GM20000 (cell line): ENCODE measurements at places on chromosomes 6 and 20.

DNA sequence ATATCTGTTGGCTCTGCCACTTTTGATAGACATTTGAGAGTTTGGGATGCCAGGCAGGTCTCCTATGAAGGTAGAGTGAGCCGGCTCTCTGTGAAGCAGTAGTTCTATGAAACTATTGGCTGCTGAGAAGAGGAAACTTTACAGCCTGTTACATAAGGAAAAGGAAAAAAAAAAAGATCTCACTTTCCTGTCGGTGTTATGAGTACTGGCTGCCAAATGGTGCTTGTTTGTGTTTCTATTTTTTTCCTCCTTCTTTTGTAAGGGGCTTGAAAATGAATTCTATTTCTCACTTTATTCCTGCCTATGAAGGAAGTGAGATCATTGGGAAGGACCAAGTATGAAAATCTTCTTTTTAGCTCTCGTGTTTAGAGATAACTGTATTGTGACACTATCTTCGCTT lies 73.1 kb upstream of the CLDN20 start:
- no peak for DNase-seq

DNA sequence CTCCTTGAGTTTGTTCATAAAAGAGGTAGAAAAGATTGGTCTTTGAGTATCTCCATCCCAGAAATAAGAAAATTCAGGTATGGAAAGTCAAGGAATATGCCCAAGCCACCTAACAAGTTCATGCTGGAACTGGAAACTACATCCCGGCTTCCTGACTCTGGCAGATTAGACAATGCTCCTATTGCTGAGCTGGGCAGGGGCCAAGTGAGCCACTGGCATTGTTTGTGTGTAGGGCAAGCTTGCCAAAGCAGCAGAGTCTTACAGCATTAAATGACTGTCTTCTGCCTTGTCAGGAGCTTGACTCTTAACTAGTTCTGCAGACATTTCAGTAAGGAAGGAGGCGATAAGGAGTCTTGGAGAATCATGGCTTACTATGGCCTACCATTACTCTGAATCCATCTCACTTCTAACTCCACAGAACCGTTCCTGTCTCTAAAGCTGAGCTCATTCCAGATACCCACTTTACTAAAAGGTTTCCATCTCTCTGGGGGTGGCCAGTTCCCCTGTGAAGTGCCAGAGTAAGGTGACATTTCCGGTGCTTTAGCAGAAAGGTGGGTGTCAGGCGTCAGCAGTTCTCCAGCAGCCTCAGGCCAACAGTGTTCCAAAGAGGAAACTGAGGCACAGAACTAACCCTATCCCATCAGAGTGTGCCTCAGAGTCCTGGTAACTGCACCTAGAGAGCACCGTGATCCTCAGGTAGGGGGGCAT lies 30.1 kb downstream of the PRDM1 start:
- no peak for DNase-seq

- DNase-seq: peak; percentile 21
Observed at GRCh38 chr6:25042036-25042521, 106.3 kb upstream of the RIPOR2 start.

GRCh38 chr6:67219346-67219745 lies 1415.7 kb upstream of the ADGRB3 start:
- DNase-seq: no peak

- no peak for DNase-seq
Observed at GRCh38 chr6:110140650-110141049, 38.8 kb downstream of the WASF1 start.

GRCh38 chr6:149052350-149053106 lies 265.0 kb upstream of the TAB2 start:
- no peak for DNase-seq

- DNase-seq: no peak
Observed at GRCh38 chr6:143961886-143962878, 45.9 kb downstream of the PLAGL1 start.

GRCh38 chr6:82363428-82364086 lies at the start of gene TPBG:
Gene TPBG (plus strand): TSS chr6:82363817. CDS start chr6:82364962, 1,145 bp downstream.
- DNase-seq: peak; percentile 56

DNA sequence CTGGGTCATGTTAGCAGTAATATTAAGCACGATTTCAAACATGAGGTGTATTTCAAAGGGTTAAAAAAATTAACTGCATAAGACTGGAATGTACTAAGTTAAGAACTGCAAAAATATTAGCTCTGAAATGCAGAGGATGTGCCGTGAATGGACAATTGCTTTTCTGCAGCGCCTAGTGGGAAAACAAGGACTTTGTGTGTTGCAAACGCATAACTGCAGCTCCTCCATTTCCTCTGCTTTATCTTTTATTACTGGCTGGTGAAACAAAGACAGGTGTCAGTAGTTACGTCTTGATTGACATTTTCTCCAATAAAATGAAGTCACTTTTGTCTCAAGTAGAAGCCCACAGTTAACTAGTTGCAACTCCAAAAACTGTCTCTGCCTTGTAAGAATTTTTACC lies 1.7 kb downstream of the PDE7B start:
- no peak for DNase-seq

GRCh38 chr6:111842271-111842822 lies 30.9 kb downstream of the FYN start:
- DNase-seq: no peak

- no peak for DNase-seq
Observed at GRCh38 chr6:39319621-39320362, 2.7 kb downstream of the KCNK16 start.

DNA sequence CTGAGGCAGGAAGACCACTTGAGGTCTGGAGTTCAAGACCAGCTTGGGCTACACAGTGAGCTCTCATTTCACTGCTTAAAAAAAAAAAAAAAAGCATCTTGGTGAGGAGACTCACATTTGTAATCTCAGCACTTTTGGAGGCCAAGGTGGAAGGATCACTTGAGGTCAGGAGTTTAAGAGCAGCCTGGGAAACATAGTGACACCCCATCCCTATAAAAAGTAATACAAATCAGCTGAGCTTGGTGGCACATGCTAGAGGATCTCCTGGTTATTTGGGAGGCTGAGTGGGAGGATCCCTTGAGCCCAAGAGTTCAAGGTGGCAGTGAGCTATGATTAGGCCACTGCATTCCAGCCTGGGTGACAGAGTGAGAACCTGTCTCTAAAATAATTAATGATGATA lies 29.4 kb upstream of the SYNCRIP start:
- no peak for DNase-seq

- DNase-seq: no peak
Observed at GRCh38 chr6:150354754-150355571, 13.8 kb upstream of the IYD start.

- no peak for DNase-seq
Observed at GRCh38 chr6:122476131-122476530, 4.5 kb upstream of the SERINC1 start.

DNA sequence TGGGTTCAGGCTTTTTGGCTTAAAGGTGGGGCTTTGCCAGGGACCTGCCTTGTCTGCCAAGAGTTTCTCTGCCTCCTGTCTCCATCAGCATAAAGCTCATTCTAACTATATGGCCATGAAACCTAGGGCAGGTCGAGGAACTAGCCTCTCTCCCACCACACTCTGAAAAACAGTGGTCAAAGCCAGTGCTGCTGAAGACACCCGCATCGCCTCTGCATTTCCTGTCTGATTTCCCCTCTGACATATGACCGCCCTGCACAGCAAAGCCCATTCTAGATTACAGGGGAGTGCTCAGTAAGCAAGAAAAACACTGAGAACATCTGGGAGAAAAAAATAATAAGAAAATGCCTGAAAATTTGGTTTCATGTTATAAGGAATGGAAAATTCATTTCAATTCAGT lies 573.6 kb downstream of the PRKN start:
- DNase-seq: no peak

GRCh38 chr6:73867411-73867810 lies 171.4 kb downstream of the CD109 start:
- no peak for DNase-seq

DNA sequence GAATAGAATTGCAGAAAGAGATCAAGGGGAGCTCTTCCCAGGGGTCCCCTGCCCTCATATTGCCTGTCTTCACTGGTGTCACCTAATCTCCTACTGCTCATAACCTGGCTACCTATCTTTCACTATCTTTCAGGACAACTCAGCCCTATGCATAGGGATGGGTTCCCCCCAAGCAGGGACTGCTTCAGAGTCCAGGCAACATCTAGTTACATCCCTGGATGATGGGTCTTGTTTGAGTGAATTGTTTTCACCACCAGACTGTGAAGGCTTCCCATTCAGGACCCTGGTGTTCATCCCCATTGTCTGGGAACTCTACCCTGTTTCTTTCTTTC lies 850 bp upstream of the HECA start:
- no peak for DNase-seq

GRCh38 chr6:83365931-83366330 lies 64.9 kb downstream of the ME1 start:
- DNase-seq: no peak

GRCh38 chr6:56692523-56693245 lies 50.0 kb upstream of the DST start:
- DNase-seq: no peak

GRCh38 chr6:107811591-107812218 lies 12.4 kb downstream of the SCML4 start:
- no peak for DNase-seq

- DNase-seq: no peak
Observed at GRCh38 chr6:140567466-140567865, 1193.0 kb upstream of the CITED2 start.

GRCh38 chr20:34691838-34692237 lies 12.3 kb upstream of the TP53INP2 start:
- DNase-seq: no peak

DNA sequence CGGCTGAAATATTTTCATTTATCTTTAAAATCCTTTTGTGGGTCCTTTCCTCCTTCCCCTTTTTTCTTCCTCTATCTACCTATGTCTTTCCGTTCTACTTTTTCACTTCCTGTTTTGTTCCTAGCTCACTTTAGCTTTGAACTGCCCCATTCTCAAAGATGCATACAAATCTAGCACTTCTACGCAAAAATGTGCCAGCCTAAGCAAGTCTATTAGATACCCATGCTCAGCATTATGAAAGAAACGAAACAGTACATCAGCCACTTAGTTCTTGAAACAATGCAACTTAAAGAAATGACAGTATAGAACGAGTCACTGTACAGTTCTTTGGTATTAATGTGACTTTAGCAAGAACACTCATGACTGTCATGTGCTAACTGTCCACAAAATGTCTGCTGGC lies 47.3 kb upstream of the MARCKS start:
- DNase-seq: peak; percentile 32

DNA sequence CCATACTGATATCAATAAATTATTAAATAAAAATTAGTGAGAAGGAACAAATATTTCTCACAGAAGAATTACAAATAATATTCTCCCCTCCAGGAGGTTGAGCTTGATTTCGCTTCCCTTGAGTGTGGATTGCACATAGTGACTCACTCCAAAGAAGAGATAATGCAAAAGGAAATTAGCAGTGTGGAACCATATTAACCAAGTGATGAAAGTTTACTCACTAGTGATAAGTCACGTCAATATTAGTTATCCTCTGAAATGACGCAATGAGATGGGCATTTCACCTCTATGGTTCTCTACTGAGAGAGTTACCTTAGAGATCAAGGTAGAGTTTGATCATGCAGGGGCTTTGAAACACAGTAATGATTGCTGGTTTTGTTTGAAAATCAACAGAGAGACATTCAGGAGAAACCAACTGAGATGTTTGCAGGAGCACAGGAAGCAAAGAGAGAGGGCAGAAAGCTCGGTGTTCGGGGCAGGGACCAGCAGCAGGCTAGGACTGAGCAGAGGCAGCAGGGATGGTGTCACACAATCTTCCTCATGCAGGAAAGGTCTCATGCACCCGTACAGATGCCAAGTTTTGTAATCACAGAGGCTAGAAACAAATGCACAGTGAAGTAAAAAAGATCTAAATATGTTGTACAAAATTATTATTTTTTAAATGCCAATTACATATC lies 634.5 kb downstream of the QKI start:
- no peak for DNase-seq

- no peak for DNase-seq
Observed at GRCh38 chr6:47579040-47579439, 101.5 kb downstream of the CD2AP start.

- DNase-seq: peak; percentile 56
Observed at GRCh38 chr6:127119102-127120022, 891 bp downstream of the RSPO3 start.

DNA sequence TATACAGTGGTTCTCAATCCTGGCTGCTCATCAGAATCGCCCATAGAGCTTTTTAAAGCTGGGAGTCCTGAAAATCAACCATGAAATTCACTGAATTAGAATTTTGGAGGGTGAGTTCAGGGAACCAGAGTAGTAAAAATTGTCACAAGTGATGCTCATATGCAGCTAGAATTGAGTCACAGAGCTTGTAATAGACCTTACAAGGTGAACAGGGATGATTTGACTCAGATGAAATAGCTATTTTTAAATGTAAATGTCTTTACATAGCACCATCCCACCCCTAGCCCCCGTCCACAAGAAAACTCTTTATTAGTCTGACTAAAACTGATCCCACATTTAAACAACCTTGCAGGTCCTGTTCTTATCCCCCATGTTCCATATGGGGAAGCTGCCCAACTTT lies 531.7 kb downstream of the LMBRD1 start:
- DNase-seq: no peak

GRCh38 chr6:47650553-47651432 lies 47.6 kb upstream of the ADGRF4 start:
- DNase-seq: no peak

DNA sequence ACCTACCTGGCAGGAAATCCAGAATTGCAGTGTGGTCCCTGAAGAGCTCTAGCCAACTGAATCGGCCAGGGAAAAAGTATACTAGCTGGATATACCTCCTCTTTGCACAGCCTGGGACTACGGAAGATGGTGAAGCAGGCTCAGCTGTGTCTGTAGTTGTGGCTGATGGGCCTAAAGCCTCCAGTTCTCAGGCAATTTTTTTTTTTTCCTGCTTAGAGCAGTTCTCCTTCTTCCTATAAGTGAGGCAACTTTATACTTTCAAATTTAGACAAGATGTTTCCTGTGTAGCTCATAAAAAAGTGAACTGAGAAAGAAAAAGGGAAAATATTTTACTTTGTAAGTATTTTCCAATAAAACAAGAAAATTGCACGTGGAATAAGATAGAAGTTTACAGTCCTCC lies 172.9 kb downstream of the CARMIL1 start:
- no peak for DNase-seq

GRCh38 chr20:57001126-57001767 lies 265.2 kb downstream of the BMP7 start:
- DNase-seq: no peak

DNA sequence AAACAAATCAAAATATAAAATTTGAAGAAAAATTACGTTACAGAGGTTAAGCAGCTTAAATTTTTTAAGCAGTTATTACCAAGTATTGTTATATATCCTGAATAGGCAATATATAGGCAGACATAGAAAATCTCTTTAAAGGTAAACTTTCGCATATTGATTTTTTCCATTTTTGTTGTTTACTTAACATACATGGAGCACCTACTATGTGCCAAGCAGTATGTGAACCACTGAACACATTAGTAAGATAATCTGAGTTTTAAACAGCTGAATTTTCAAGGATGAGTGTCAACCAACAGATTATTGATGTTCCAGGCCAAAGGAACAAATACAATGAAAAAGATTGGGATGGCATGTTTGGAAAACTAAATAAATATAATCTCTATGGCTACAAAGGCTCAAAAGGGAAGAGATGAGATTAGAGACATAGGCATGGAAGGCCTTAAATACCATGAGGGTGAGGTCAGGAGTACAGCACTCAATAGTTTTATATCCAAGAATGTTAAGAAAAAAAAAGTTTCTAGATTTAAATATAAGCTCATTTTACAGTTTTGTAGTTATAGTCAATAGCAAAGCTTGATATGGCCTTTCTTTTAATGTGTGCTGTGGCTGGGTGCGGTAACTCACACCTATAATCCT lies 277.5 kb downstream of the PTPRK start:
- no peak for DNase-seq

- peak; percentile 26 for DNase-seq
Observed at GRCh38 chr6:30074331-30075093, 1.1 kb downstream of the RNF39 start.
